ENCODE measurements at places on chromosomes 1 and 21.

DNA sequence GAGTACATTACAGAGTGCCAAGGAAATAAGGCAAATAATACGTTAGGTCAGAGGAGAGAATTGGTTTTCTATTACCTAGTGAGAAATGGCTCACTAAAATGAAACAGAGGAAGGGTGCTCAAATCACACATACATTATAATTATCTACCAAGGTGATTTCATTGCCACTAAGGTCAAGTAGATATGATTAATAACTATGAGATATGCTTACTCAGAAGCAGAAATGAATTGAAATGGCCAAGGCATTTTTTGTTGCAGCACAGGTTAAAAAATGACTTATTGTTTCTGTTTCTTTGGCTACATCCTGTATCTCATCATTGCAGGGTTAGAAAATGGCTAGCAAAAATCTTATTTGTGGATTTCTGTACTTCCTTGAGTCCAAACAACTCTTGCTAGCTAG is 154.5 kb upstream of the GORAB start:
- no peak for DNase-seq

DNA sequence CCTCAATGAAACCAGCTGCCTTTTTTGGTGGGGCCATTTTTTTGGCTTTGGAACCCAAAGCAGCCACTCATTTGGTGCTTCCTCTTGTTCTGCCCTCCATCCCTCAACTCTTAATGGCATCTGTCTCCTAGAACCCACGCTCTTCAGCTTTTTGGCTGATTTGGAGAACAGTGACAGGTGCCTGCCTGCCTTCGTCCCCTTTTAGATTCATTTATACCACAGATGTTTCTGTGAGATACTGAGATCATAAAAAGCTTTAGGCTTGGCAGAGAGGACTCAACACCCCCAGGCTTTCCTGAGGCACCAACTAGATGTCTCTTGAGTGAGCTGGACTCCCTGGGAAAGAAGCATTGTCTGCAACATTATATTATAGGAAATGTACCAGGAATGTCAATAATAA is 20.4 kb upstream of the YTHDF2 start:
- DNase-seq: no peak

DNA sequence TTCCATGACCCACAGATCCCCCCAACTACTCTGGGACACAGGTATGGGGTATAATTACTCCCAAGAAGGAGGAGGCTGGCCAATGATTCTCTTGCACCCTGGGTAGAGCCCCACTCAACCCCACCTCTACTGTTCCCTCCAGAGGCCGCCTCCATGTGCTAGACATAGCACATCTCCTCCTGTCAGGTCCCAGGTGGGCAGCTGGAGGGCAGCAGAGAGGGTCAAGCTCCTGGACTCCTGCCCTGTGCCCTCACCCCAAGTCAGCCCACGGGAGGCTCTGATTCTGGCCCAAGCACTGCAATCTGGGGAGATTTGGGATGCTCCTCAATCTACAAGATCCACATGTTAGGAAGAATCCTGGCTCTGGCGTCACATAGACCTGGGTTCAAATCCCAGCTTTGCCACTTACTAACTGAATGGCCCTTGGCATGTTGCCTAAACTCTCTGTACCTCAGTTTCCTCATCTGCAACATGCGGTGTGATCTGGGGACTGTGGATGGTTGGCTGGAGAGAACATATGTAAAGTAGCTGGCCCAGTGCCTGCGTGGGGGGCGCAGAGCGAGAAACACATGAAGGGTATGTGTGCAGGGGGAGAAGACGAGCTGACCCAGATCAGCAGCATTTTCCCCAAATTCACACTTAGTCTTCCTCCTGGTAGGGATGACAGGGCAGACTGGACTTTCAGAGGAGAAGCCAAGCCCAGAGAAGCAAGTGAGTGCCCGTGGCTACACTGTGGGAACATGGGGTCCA is 23.2 kb downstream of the TNNT2 start:
- DNase-seq: no peak

DNA sequence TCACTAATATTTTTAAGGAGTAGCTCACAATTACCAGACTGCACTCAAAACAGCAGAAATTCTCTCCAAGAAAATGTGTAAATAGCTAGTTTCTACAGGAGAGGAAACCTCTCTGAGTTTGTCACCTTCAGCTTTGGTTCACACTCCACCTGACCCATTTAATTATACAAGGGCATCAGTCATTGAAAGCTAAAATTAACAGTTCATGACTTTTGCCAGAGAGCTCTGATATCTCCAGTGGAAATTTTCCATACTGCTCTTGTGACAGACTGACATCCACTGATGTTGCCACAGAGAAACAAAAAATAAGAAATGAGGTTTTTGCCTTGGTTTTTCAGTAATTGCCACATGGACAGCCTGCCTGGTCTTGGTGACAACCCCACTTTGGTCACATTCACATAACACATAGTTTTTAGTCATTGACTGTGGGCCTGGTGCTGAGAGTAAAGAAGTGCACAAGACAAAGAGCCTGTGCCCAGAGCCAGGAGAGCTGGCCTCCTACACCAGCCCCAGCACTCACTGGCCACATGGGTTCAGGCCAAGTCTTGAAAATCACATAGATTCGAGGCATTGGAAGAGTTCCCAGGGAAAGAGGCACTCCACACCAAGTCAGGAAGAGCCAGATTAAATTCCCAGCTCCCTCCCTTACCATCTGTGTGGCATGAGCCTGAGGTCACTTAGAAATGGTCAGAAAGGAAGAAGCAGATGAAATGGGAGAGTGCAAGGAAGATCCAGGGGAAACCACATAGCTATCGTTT is 13.8 kb upstream of the SIM2 start:
- DNase-seq: no peak

GRCh38 chr1:118949315-118949714 is 38.8 kb downstream of the TBX15 start:
- no peak for DNase-seq

GRCh38 chr1:6860401-6860800 is 75.1 kb downstream of the CAMTA1 start:
- no peak for DNase-seq

GRCh38 chr1:43902058-43902831 is 31.4 kb upstream of the ARTN start:
- DNase-seq: peak; percentile 34

- DNase-seq: no peak
Observed at GRCh38 chr1:118302145-118302544, 117.1 kb upstream of the SPAG17 start.

DNA sequence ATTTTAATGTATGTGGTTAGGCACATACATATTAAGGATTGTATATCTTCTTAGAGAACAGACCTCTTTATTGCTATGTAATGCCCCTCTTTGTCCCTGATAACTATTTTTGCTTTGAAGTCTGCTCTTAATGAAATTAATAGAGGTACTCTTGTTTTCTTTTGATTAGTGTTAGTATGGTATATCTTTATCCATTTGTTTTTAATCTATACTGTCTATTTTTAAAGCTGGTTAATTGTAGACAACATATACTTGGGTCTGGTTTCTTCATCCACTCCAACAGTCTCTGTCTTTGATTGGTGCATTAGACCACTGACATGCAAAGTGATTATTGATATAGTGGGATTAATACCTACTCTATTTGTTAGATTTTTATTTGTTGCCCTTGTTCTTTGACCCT is 36.0 kb downstream of the LEPR start:
- no peak for DNase-seq

- no peak for DNase-seq
Observed at GRCh38 chr1:12457771-12458170, 160.2 kb downstream of the DHRS3 start.

- DNase-seq: no peak
Observed at GRCh38 chr1:94280541-94280940, 43.2 kb upstream of the ARHGAP29 start.

DNA sequence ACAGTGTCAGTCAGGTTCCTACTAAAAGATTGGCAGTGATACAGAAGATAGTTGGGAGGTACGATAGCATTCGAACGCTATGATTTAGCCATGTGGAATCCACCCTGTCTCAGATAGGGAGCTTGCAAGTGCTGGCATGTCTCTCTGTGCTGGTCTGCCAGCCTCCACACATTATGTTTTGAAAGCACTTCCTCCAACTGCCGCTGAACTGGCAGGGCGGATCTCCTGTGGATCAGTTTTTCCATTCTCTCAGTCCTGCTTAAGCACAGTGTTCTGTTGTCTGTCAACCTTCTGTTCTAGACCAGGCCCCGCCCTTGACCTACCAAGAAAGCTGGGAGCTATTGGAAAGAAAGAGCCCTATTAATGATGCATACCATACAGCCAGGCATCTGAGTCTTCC is 65.5 kb upstream of the PALMD start:
- peak; percentile 38 for DNase-seq

DNA sequence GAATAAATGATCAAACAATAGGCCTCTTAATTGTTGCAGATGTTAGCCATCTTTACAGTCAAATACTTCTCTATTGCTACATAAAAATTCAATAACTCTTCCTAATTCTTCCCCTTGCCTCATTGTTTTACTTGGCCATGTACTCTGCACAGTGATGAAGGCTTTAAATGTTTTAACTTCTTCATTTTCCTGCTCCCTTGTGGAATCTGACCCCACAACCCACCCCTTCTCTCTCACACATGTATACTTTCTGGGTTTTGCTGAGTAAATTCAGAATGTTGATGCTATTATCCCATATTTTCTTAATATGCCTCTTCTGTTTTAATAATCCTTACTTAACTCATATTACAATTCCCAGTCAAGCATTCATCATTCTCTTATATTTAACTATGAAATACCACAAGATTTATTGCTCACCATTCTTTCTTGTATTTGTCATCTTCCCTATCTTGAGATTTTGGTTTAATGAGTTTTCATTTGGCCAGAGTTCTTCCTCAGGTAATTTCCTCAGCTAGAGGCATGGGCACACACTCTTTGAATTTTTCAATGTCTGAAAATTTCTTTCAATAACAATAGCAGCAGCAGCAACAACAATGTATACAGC is 327.8 kb upstream of the USP24 start:
- no peak for DNase-seq

- no peak for DNase-seq
Observed at GRCh38 chr1:2785631-2786328, 15.7 kb downstream of the TTC34 start.

DNA sequence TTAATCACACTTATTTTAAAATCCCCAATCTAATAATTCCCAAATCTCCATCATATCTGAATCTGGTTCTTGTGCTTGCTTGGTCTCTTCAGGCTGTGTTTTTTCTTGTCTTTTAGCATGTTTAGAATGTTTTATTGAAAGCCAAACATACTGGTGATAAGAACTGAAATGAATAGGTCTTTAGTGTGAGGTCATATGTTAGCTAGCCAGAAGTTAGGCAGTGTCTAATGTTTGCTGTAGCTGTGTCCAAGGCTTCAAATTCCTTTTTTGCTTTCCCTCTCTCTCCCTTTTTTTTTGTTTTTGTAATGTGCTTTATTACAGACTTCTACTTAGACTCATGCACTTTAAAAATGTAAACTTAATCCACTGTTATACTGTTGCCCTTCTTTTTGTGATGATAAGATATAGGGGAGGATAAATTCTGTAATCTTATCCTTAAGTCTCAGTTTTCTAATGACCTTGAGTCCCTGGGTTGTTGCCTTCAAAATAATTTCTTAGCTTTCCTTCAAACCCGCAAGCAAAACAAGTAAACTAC is 725.1 kb downstream of the BRINP3 start:
- no peak for DNase-seq

DNA sequence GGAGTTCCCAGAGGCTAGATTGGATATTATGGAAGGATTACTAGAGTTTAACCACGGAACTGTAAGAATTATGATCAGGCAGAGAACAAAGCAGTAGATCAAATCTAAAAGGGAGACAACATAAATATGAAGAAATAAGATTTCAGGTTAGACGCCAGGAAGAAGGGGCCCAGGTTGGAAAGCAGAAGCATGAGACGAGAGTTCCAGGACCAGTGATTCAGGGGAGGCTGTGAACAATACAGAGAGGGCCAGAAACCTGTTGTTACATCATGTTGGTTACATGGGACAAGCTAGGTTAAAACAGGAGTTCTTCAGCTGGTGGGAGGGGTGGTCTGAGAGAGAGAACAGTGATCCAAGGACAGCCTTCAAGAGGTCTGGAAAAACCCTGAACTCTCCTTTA is 128.4 kb upstream of the MROH9 start:
- no peak for DNase-seq

- DNase-seq: no peak
Observed at GRCh38 chr1:211935448-211935970, 99.8 kb downstream of the INTS7 start.

DNA sequence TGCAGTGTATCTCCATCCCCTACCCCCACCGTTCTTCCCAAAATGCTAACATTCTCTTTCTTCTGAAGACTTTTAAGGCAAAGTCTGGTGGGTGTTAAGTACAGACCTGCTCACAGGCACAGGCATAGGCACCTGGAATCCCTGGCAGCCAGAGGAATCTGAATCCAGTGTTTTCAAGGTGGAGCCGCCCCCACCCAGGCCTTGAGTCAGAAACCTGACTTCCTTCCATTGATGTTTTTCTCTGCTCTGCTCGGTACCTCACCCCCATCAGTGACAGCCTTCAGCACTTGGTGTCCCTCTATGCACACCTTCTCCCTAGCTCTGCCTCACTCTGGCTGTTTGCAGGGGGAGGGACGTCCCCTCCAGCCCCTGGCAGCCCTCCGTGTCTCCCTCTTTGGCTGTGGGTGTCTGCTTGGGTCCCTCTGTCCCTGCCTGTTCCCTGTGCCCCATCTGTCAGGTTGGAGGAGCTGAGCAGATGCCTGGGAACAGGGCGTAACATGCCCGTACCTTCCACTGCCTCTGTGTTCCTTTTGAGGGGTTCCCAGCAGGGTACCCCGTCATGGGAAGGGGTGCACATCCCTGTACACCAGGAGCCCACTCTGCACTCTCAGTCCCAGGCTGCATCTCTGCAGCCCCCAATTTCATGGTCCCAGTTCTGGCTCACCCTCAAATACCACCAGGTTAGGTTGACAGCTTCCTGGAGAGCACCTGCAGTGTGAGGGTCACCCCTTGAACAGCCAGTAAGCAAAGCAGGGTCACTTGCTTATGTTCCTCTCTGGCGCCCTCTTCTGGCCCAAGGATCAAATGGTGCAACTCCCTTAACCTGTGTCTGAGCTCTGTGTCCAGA is 6.7 kb downstream of the NCDN start:
- DNase-seq: peak; percentile 66

- no peak for DNase-seq
Observed at GRCh38 chr1:36657826-36658225, 175.1 kb upstream of the CSF3R start.

DNA sequence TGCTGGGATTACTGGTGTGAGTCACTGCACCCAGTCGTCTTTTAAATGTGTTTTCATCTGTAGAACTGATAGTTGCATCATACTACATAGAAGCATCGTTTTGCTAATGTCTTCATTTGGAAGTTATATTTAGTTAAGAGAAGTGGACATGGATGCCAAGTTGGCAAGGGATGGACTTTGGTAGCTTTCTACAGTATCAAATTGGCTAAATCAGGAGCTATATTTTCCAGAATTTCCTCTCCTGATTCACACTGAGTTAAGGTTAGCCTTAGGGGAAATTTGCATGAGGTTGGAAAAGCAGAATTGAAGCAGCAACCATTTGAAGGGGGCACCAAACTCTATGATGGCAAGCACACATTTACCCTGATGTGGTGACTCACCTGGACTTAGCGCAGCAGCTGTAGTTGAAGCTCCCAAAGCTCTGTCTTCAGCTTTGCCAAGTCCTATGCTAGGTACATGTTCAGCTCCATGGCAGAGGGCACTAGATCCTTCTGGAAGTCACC is 43.9 kb downstream of the DUSP10 start:
- DNase-seq: no peak

GRCh38 chr1:23544444-23545389 is 13.7 kb upstream of the E2F2 start:
- DNase-seq: peak; percentile 59
